Renal cortical epithelial cell (primary cell): ENCODE measurements at places on chromosomes 2 and 18.

DNA sequence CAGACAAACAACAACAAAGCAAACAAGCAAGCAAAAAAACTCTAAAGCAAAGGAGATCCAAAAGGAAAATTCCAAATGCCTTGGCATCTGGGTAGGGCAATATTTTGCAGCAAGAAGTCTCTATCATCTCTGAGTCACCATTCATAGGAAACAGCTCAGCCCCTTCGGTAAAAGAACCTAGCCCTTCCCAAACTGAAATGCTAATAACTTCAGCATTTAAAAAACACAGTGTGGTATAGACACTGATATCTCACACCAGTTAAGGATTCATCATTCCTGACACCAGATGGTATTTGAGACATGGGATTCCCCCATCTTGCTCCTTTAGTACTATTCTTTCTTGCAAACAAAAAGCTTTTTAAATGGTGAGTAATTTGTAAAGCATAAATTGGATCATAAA is 491.8 kb downstream of the TXNL1 start:
- no peak for DNase-seq

GRCh38 chr2:44515416-44515815 is 153.7 kb downstream of the CAMKMT start:
- no peak for DNase-seq

- no peak for DNase-seq
Measured at GRCh38 chr2:55061523-55062344, 11.5 kb upstream of the RTN4 start.

- DNase-seq, result no peak
Measured at GRCh38 chr2:56018267-56018666, 94.7 kb upstream of the EFEMP1 start.

DNA sequence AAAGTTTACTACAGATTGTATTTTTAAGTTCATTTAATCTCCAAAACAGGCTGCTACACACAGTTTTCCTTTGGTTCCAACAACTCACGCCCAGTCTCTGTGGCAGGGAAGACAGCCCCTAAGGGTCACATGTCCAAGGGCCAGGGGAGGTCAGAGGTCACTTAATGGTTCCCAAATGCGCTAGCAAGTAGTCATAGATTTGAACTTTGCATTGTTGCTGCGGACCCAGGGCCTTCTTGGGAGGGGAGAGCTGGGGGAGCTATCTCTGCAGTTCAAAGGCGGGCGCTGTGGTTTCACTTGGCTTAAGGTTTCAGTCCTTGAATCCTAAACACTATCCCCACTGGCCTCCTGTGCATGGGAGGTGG is 74.8 kb upstream of the ZNF532 start:
- no peak for DNase-seq

DNA sequence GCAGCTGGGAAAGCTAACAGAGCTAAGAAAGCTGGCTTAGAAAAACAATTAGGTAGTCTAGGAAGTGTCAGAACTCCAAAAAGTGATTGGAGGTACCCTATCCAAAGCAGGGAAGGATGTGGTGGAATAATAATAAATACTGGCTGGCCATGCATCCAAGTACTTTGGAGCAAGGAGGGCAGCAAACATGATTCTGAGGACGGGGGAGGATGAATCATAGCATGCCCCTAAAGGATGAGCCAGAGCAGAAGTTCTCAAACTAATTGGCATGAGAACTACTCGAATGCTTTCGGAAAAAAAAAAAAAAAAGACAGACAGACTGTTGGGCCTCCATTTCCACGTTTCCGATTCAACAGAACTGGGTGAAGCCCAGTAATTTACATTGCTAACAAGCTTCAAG is 2.4 kb downstream of the CWC22 start:
- no peak for DNase-seq
